Amniotic epithelial cell (primary cell): ENCODE measurements at places on chromosomes 5 and 9.

DNA sequence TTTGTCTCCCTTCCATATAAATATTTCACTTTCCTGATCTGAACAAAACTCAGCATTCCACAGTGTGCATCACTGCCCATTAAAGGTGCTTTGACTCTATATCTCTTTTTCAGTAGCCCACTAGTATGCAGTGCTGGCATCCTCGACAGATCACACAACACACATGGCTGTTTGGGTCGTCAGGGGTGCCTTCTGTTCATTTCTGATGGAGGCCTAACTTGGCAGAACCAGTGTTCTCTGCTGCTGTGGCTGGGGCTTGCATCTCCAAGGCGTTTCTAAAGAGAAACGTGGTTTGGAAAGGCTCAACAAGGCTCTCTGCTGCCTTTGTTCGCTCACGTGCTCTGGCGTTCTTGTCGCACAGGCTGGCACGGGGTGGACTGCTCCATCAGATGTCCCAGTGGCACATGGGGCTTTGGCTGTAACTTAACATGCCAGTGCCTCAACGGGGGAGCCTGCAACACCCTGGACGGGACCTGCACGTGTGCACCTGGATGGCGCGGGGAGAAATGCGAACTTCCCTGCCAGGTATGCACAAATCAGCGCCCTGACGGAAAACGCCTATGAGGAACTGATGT lies 97.7 kb upstream of the PRRC1 start:
- DNase-seq: no peak

DNA sequence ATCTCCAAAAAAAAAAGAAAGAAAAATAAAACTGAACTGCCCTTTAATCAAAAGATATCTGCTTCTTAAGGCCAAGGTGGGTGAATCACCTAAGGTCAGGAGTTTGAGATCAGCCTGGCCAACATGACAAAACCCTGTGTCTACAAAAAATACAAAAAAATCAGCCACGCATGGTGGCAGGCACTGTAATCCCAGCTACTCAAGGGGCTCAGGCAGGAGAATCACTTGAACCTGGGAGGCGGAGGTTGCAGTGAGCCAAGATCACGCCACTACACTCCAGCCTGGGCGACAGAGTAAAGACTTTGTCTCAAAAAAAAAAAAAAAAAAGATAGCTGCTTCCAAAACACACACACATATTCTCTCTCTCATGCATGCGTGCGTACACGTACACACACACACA lies 17.8 kb downstream of the SCAI start:
- DNase-seq: peak; percentile 33

DNA sequence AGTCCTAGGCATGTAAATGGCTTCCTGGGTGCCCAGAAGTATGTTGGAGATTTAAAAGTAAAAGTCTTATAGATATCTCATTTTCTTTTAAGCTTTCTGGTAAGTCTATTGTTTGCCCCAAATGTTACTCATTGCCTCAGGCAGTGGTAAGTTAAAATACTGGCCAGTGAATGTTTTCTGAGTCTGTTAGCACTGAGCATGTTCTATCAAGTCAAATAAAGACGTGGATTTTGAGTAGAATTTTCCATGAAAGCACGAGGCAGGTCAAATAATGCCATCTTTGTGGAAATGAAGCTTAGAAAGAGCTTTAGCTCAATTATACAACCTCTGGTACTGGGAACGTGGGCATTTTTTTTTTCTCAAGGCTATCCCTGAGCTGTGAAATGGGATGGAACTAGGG lies 651.3 kb upstream of the ACO1 start:
- DNase-seq: no peak

DNA sequence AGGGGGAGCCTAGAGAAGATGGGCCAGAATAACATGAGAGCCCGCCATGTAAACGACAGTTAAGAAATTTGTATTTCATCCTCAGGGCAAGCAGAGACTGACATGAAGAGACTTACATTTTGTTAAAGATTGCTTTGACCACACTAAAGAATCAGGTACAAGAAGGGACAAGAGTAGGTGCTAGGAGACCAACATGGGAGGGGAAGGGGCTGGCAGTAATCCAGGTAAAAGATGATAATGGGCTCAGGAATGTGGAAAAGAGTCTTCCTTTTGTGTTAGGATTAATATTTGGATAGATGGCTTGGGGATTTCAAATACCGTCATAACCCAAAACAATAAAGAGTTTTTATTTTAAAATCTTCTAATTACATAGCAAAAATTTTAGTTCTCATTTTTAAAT lies 137.3 kb downstream of the ZNF462 start:
- DNase-seq: no peak

DNA sequence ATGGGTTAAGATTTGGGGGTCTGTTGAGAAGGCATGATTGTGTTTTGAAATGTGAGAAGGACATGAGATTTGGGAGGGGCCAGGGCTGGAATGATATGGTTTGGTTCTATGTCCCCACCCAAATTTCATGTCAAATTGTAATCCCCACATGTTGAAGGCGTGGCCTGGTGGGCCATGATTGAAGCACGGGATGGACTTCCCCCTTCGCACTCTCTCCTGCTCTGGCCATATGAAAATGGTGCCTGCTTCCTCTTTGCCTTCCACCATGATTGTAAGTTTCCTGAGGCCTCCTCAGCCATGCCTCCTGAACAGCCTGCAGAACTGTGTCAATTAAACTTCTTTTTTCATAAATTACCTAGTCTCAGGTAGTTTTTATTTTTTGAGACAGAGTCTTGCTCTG lies 14.7 kb upstream of the NOTCH1 start:
- no peak for DNase-seq

DNA sequence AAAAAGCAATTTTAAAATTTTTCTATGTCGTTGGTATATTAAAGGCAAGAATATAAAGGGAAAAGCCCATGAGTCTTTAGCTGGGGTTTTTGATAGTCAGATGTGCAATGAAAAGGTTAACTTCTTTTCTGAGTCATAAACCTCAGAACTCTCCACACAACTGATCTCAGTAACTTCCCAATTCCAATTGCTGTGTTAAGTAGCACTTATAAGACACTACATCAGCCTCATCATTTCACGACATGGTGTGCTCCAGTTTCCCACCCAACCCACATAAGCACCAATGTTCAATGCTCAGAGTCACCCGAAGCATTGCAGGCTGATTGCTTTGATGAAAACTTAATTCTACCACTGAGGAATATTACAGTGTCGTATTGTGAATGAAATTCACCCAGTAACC lies 155.8 kb downstream of the TSSK1B start:
- DNase-seq: peak; percentile 42

GRCh38 chr9:126607731-126608130 lies 6.0 kb upstream of the LMX1B start:
- DNase-seq: no peak

DNA sequence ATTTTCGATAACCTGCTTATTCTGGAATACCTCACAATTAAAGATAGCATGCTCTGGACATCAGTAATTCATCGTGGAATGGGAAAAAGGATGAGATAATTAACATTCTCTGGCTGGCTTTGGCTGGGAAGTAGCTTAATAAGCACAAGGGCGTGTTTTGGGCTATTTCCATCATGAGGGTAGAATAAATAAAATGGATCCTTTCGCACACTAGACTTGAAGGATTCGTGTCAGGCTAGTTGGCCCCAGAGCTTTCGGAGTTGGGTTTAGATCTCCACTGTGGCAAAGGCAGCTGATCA lies 151.2 kb upstream of the ADRA1B start:
- no peak for DNase-seq

GRCh38 chr5:137320056-137321045 lies 178.8 kb downstream of the SPOCK1 start:
- peak; percentile 35 for DNase-seq

- DNase-seq: peak; percentile 60
Observed at GRCh38 chr9:112299514-112299913, 33.9 kb downstream of the PTBP3 start.

GRCh38 chr5:158654415-158654814 lies 445.3 kb downstream of the EBF1 start:
- DNase-seq: no peak

DNA sequence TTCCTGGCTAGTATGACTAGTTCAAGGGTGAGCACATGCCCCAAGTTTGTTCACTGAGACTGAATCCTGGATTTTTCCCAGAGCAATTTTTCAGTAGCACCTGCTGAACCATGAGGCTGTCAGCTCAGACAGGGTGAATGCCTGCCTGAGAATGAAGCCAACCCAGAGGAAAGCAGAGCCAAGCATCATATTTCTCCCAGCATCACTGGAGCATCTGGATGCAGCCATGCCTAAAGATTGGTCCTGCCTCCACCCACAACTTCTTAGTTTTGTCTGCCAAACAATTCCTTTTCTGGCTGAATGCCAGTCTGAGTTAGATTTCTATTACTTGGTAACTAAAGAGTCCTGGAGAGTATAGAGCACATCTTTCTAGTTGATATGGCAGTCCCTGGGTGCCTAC lies 343.6 kb downstream of the CSNK1G3 start:
- no peak for DNase-seq

DNA sequence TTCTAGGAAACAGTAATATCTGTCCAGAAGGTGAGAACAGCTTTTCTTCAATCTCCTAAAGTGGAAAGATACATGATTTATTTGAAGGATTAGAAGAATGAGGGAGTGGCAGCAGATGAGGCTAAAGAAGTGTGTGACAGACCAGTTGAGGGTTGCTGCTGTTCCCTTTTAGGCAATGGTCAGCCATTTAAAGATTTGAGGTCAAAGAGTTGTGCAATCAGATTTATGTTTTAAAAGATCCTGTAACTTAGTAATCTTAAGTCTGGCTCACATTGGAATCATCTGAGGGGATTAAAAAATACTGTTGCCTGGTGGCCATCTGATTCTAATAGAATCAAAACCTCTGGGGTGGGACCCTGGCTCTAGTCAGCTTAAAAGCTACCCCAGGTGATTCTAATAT lies 4.3 kb upstream of the SGCD start:
- no peak for DNase-seq

GRCh38 chr5:6462671-6463070 lies 14.0 kb downstream of the UBE2QL1 start:
- no peak for DNase-seq

GRCh38 chr9:84970432-84970831 lies 300.9 kb downstream of the NTRK2 start:
- DNase-seq: no peak

- DNase-seq: no peak
Observed at GRCh38 chr5:134491841-134492442, 33.5 kb upstream of the JADE2 start.

DNA sequence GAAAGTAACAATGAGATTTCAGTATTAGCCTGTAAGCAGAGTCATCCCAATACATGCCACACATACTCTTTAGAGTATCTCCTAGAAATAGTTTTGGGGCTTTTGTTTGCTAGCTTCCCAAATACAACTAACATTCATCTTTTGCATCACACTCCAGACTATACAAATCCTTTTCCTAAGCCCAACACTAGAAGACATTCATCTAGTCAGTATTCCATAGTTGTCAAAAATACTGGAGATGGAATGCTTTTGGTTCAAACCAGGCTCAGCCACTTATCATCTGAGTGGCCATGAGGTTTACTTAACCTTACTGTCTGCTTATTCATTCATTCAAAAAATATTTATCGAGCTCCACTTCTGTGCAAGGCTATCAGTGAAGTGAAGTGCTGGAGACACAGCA lies 205.1 kb upstream of the SGCD start:
- peak; percentile 20 for DNase-seq

DNA sequence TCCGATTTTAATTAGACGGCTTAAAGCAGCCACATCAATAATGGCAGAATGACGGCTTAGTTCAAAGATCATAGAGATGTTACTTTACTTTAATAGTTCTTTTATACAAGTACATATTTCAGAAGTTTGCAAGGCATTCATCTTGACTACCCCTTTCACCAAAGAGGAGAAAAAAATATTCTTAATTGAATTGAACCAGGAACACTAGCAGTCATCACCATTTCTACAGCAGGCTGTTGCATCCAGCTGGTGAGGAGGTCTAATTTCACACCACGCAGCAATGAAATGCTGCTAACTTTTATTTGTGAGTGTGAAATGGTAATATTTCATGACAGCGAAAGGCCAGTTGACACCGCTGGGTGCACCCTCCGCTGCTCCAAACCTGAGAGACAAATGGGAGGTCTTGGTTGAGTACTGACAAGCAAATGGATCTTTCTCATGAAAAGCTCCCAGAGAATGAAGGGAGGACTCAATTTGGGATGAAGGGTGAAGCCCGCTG lies 322.2 kb downstream of the GLIS3 start:
- DNase-seq: no peak

DNA sequence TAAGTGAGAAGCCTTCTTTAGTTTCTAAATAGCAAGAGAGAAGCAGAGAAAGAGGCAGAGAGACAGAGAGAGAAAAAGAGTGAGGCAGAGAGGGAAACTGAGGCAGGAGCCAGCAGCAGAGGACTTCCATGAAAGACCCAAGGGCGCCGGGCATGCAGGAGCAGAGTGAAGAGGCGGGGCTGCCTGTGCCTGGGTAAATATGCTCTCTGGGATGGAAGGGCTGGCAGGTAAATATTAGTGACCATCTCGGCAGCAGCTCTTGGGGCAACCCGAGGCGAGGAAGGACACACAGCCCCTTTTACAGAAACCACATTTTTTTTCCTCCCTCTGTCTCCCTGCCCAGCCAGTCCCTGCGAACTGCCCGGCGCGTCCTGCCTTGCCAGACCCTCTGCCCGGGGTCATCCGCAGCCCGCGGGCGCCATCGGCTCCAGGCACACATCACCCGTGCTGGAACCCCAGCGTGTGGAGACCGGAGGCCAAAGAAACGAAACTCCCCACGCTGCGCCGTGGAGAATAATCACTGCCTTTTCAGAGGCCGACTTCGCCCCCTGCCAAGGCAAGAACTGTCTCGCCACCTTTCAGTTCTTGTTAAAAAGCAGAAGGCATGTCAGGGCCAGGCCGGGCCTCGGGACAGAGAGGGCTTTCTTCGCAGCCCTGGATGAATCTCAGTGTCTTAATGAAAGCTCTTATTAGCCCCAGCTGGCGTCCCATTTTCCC lies 61.3 kb downstream of the BOD1 start:
- DNase-seq: no peak

DNA sequence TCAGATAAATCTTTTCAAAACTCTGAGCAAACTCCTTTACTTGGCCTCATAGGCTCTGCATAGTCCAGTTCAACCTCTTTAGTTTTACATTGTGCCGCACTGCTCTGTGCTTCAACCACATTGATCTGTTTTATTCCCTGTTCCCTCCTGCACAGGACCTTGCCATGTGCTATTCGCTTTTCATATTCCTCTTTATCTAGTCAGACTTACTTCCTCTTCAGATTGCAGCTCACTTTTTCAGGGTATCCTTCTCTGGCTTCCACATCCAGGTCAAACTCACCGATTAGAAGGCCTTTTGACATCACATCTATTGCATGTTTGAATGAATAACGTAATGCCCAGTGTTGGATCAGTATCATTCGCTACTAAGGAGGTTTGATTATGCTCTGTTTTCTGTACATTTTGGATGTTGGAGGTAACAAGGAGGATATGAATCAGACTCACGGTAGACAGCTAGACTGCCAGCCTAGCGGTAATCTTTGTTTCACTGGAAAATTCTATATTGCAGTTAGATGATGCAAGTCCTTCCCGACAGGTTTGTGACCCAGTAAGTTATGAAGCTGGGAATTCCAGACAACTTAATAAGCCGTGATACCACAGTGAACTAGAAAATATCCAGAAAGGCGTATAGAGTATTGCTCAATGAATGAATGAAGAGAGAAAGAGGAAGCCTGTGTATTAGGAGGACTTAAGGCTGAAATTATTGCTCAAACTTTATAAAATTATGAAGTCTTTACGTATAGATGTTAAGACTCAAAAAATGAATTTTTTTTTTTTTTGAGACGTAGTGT lies 65.7 kb downstream of the IQGAP2 start:
- peak; percentile 60 for DNase-seq
